ENCODE measurements at places on chromosomes 1 and 21.

- DNase-seq: peak; percentile 60
These were observed 26.9 kb upstream of the LRRC3 start for GRCh38 chr21:44428281-44428960.

DNA sequence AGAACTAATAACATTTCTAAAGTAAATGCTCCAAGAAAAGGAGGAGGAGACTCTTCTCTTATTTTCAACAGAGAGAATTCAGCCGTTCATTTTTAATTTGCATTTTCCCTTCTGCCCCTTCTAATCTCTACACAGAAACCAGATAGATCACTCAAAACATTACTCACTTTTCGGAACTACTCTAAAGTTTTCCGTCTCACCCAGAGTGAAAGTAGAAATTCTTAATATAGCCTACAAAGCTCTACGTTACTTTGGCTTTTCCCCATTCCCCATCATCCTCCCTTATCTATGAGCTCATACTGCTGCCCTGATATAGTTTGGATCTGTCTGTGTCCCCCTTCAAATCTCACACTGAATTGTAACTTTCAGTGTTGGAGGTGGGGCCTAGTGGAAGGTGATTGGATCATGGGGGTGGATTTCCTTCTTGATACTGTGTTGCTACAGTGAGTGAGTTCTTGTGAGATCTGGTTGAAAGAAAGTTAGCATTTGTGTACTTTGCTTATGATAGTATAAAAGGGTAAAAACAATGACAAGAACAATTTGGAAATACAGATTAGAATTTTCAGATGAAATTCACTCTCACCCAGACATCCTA is 188.2 kb downstream of the AMY1C start:
- DNase-seq: no peak

- DNase-seq: no peak
These were observed 22.5 kb downstream of the PKP1 start for GRCh38 chr1:201305815-201306214.

- no peak for DNase-seq
These were observed 46.4 kb downstream of the ZNF281 start for GRCh38 chr1:200363264-200363933.

GRCh38 chr21:23899561-23899960 is 1707.7 kb downstream of the MRPL39 start:
- DNase-seq: no peak

- no peak for DNase-seq
These were observed 209.9 kb upstream of the SGIP1 start for GRCh38 chr1:66323958-66324625.

DNA sequence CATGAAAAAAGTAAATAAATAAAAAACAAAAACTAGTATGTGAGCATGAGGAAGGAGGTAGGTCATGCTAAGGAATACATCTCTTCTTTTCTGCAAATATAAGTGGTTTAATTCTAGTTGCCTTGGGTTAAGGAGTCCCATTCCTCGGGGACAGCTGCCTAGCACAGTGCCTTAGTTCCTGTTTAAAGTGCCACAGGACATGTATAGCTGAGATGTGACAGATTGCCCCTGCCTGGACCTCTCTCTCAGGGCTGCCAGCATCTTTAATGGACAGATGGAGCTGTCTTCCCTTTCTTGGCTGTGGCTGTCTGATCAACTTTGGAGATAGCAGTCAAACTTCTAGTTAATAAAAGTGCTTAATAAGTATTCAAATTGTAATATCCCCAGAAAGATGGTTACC is 50.0 kb downstream of the TSEN15 start:
- no peak for DNase-seq

DNA sequence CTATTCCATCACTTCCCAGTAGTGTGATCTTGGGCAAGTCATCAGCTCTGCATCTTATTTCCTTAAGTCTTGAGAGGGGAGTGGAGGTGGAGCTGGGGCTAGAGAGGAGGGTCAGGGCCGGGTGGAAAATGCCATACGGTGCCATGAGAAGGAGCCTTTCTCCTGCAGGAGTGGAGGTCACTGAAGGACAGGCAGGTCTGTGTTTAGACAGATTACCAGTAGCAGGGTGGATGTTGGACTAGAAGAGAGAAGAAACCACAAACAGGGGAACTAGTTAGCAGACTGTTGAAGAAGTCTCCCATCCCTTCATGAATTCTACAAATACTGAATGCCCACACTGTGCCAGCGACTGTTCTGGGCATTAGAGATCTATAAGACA is 13.9 kb upstream of the CPT2 start:
- DNase-seq: no peak

DNA sequence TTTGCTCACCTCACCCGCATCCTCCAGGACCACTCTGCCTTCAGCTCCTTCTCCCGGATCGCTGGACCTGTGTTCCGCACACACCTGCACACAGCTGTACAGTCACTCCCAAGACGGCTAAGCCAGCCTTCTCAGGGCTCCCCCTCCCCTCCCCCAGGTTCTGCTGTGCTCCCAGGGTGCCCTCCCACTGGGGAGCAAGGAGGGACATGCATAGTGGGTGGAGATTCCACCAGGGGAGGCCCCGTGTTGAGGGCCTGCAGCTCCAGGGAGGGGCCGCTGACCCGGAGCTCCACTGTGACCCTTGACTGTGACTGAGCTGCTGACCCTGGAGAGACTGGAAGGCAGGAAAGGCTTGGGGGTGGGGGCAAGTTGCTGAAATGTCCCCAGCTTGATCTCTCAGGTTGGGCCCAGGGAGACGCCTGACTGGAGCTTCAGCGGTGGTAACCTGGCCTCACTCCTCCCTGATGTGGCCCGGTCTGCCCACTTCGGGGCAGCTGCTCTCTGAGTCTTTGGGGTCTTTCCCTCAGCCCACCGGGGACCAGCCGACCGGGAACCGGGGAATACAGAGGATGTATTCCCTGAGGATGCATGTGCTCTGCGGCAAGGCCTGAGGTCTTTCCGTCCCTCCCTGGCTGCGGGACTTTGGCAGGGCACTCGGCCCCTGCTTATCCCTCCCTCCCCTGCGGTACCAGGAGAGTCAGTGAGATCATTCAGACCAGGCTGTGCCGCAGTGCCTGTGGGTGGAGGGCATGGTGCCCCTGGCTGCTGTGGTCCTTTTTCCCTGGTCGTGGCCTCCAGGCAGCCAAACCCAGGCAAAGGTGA is 28.6 kb upstream of the PLCH2 start:
- DNase-seq: no peak

GRCh38 chr1:110605901-110606656 is at the start of gene KCNA2:
KCNA2 (minus strand) TSS chr1:110606358; CDS start chr1:110604782, 1,576 bp downstream.
- no peak for DNase-seq

GRCh38 chr1:150176593-150176992 is 26.9 kb downstream of the PLEKHO1 start:
- DNase-seq: no peak

GRCh38 chr1:115652236-115652788 is 10.5 kb downstream of the VANGL1 start:
- DNase-seq: no peak

- DNase-seq: no peak
These were observed 43.9 kb upstream of the CNN3 start for GRCh38 chr1:94970783-94971182.

DNA sequence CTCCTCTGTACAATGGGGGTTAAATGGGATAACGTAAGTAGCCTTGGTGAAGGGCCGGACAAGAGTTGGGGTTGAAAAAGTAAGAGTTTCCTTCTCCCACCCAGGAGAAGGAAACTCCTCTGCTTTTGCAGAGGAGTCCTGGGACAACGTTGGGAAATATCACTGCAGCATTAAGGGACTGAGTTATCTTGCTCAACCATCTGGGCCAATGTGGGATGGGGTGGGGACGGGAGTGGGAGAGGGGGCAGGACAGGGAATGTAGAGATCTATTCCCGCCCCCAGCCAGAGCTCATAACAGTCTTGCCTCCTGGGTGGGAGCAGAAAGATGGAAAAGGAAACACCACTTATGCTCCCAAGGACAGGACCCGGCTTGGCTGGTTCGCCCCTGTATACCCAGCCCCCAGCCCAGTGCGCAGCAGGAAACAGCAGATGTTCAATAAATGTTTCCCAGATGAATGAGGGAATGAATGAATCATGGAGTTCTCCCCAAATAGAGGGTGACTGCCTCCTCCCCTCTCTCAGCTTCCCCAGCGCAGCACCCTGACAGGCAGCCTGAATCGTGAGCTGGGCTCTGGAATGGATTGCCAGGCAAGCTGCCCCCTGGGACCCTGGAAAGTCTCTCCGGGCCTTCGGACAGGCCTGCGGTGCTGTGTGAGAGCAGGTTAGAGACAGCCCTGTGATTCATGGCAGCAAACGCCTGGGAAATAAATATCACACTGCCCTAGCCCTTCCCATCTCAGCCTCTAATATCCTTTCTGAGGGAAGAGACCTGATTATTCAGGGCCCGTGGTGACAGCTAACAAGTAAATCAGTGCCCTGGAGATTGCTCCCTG is 24.8 kb downstream of the FBXO2 start:
- DNase-seq: no peak

DNA sequence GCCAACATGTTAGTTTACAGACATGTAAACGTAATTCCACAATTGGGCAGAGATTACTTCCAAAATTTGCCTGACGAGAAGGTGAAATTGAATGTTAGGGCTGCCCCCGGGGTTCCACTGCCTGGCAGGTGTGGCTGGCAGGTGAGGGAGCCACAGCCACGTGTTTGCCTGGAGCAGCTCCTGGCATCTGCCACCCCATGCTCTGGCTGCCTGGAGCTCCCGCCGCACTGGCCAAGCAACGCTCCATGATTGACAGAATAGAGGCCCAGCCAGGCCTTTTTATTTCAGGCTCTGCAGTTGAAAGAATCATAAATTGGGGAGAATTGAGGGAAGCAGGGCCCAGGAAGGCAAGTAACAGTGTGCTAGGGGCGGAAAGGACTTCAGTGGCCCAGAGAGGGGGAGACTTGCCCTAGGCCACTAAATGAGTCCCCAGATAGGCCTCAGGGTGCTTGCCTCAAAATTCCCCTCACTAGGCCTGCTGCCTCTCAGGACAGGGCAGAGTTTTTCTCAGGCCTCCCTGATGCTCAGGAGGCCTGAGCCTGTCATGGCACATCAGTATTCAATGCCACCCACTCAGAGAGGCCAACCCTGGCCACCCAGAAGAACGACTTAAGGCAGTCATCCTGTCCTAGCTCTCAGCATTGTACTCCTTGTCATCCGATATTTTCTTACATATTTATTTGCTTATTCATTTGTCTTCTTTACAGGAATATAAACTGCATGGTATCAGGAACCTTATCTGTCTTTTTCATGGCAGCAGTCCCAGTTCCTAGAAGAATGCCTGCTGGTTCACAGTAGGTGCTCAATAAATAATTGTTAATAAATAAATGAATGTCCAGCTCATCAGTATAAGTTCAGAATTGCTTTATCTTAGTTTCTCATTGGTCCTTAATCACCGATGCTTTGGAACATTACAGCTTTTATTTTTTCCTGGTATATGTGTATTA is 16.6 kb upstream of the S1PR1 start:
- no peak for DNase-seq

GRCh38 chr1:114103992-114104391 is 49.7 kb downstream of the SYT6 start:
- DNase-seq: no peak

DNA sequence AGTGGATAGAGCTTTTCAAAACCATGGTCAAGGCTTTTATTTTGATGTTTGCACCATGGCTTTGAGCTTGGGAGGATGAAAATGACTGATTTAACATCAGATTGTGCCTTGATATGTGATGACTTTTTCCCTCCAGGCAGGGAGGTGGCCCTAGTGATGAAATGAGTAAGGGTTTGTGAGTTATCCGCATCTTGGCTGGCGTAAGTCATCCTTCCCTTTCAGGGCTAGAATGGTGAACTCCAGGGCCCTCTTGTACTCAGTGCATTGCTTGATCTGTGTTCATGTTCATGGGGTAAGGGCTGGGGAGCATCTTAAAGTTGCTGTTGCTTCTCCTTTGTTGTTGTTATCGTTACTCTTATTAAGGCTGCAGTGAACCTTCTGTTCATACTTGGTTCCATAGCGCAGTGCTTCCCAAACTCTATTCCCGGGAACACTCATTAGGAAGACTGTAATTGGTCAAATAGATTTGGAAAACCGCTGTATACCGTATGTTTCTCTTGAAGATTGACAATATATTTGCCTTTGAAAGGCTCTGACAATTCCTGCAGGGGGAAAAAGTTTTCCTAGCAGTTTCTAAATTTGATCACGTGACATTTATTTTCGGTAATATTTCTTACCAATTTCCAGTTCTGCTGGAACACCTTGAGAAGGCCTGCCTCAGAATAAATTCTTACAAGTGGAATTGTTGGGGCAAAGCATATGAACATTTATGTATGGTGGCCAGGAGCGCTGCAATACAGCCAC is 23.1 kb downstream of the GPR137B start:
- DNase-seq: no peak

- DNase-seq: no peak
These were observed 17.6 kb upstream of the CLIC4 start for GRCh38 chr1:24727501-24728216.

- DNase-seq: no peak
These were observed 75.9 kb downstream of the IGSF21 start for GRCh38 chr1:18183533-18183932.

GRCh38 chr1:29292344-29292743 is 56.0 kb downstream of the PTPRU start:
- DNase-seq: no peak

GRCh38 chr1:5287178-5288150 is 633.1 kb downstream of the AJAP1 start:
- no peak for DNase-seq

DNA sequence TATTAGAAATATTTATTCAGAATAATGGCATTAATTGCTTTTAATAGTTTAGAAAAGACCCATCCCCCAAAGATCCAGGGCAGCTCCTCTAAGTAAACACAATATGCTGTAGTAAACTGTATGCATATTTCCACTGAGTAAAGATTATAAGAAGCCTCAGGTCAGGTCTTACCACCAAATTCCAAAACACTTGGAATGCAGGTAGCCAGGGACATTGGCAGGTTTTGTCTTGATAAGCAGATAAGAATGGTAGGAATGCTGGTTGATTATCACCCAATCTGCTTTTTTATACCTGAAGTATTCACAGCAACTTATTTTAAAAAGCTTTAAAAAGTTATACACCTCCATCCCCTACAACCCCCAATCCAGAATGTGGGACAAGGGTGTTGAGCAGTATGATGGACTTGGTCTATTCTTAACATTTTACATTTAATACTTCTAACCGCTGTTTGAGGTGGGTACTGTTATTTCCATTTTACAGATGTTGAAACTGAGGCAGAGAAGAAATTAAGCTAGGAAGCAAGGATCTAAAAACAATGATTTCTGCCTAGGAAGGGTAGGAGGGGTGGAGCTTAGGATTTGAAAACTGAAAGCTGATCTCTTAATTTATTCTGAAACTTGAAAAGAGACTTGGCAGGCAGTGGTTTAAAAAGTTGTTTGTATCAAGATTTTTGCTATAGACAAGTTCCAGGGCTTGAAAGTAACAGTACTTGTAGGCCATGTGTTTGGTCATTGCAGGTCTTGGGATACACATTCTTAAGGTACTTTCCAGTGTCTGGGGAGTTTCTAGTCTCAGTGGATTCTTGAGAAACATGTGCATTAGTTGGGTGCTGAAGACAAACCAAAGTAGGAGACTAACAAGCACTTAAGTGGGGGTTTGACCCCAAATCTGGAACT is 15.6 kb upstream of the THEM4 start:
- no peak for DNase-seq
